ENCODE measurements at places on chromosomes 7 and 10. TPM values are rescaled to one million over a fixed set of nuclear protein-coding genes. Genes with fewer than 3 reads are reported as not detected.

The NKX2-3 gene
- total RNA-seq = not detected

The MAGI2 gene
- 0.12 TPM for total RNA-seq

The ZNF655 gene
- 52.0 TPM for total RNA-seq

- DNase-seq = peak; percentile 51
Measured at GRCh38 chr10:29119374-29119773, 169.5 kb upstream of the LYZL1 start.

The PKD1L1 gene
- total RNA-seq = 0.16 TPM

DNA sequence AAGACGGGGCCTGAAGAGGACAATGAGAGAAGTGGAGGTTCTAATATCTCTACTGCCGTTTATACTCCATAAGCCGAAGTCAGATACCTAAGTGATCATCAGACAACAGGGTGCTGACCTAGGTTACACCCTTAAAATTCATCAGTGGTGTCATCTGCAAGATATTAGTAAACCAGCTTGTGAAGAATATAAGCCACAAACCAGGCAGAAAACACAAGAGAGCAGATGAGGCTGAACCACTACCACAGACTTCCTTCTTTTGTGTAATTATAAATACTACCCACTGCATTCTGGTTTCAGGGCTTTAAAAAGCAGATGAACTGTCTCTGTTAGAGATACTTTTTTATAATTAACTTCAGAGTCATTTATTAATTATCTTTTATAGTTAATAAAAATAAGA, 69.0 kb upstream of the LRRC17 start:
- DNase-seq = no peak

DNA sequence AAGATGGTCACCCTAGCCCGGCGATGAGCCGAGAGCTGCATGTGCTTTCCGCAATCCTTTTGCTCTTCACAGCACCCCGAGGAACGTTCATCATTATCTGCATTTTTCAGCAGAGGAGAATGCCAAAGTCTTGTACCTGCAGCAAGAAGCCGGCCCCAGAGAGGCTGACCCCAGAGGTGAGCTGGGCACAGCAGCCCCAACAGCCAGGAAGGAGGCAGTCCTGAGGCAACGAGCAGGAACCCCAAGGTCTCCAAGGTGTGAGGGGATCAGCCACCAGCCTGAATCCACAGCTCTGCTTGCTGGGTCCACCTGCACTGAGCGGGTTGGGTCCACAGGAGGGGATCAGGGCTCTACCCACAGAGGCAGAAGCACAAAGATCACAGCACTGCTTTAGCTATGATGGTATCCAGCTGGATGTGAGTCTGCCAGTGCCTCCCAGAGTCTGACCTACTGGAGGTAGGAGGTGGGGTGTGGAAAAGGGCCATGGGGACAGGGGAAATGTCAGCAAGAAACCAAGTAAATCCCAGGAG, 16.8 kb upstream of the GDF10 start:
- DNase-seq = no peak

The MYH16 gene
- not detected for total RNA-seq

- DNase-seq = no peak
Measured at GRCh38 chr7:157271991-157272324, 64.8 kb upstream of the DNAJB6 start.

The MRPS24 gene
- total RNA-seq = 121 TPM

- no peak for DNase-seq
Measured at GRCh38 chr7:4184653-4185052, 497.4 kb upstream of the FOXK1 start.

- DNase-seq = no peak
Measured at GRCh38 chr10:69465457-69466157, 14.3 kb downstream of the TSPAN15 start.

GRCh38 chr10:11719496-11720259, 22.5 kb upstream of the ECHDC3 start:
- DNase-seq = no peak

DNA sequence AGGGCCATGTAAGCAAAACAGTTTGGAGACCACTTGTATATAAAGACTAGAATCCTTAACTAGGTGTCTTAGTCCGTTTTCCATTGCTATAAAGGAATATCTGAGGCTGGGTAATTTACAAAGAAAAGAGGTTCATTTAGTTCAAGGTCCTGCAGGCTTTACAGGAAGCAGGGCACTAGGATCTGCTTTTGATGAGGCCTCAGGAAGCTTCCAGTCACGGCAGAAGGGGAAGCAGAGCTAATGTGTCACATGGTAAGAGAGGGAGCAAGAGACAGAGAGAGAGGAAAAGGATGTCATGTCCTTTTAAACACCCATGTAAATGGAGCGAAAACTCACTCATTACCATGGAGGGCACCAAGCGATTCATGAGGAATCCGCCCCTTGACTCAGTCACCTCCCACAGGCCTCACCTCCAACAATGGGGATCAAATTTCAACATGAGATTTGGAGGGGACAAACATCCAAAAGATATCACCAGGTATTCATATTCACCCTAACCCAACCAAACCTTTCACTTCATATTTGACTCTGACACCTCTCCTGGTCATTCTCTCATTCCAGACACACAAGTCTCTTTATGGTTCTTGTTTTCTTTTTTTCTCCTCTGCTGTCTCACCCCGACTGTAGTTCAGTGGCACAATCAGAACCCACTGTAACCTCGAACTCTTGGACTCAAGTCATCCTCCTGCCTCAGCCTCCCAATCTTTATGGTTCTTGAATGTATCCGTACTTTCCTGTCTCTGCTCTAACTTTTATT, 30.1 kb upstream of the ASAH2 start:
- DNase-seq = no peak

DNA sequence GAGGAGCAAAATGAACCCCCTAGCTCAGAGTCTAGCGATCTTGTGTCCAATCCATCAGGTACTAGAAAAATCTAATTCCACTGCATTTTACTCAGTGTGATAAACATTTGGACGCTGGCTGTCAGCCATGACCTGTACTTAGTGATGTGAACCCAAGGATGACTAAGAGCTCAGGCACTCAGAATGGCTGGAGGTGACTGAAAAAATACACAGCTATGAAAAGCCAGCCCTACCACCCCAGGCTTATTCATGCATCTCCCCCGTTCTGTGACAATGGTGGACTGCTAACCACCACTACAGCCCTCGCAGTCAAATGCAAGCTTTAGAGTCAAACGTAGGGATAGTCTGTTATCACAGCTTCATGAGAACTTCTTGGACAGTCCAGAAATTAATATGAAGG, 14.9 kb downstream of the AFAP1L2 start:
- DNase-seq = no peak

GRCh38 chr7:30722671-30723070, 29.3 kb upstream of the INMT start:
- DNase-seq = no peak

The SFTPA1 gene
- not detected for total RNA-seq

The WEE2 gene
- total RNA-seq = not detected

The TLX1 gene
- total RNA-seq = not detected

DNA sequence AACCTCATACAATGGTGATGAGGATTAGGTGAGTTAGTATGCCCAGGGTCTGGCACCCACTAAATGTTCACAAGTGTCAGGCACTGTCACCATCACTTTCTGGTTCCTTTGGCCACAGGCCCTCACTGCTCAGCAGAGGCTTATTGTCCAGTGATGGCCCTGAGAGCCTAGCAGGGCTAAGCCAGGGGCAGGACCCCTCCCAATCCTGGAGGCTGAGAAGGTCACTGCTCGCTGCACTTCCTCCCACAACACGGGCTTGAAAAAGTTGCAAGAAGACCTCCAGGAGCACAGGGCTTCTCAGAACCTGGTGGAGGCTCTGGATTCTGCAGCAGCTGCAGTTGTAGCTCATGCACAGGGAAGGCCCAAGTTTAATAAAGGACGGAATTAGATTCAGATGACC, 48.1 kb downstream of the DRGX start:
- DNase-seq = no peak

GRCh38 chr10:89738551-89739209, 37.3 kb downstream of the KIF20B start:
- no peak for DNase-seq

GRCh38 chr7:96612034-96612433, 97.6 kb downstream of the SEM1 start:
- DNase-seq = no peak

DNA sequence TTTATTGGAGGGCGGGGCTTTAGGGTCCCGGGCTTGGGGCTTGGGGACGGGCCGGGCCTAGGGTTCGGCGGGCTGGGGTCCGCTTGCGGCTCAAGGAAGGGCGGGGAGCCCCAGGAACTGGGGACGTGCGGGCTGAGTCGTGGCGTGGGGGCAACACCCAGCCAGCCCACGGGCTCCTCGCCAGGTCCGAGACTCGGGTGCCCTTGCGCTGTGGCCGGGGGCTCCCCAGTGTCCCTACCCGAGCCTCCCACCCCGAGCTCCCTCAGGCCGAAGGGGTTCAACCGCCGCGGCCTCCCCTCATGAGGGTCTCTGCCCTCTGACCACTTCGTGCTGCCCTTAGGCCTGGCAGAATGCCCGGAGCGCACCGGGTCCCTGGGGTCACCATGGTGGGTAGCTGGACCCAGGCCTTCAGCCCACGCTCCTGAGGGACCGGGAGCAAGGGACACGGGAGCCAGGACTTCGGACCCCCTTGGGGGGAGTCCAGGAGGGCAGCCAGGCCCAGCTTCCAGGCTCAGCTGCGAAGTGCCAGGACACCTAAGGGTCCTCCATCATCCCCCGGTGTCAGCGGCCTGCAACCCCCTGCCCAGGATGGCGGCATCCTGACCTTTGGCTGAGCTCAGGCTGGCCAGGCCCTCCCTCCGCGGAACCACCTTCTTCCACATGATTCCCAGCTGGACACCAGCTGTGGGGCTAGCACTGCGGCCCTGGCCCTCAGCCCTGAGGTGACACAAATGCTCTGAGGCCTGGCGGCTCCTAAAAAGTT, 524 bp upstream of the FUOM start:
- DNase-seq = no peak

The MCU gene
- total RNA-seq = 16.0 TPM

DNA sequence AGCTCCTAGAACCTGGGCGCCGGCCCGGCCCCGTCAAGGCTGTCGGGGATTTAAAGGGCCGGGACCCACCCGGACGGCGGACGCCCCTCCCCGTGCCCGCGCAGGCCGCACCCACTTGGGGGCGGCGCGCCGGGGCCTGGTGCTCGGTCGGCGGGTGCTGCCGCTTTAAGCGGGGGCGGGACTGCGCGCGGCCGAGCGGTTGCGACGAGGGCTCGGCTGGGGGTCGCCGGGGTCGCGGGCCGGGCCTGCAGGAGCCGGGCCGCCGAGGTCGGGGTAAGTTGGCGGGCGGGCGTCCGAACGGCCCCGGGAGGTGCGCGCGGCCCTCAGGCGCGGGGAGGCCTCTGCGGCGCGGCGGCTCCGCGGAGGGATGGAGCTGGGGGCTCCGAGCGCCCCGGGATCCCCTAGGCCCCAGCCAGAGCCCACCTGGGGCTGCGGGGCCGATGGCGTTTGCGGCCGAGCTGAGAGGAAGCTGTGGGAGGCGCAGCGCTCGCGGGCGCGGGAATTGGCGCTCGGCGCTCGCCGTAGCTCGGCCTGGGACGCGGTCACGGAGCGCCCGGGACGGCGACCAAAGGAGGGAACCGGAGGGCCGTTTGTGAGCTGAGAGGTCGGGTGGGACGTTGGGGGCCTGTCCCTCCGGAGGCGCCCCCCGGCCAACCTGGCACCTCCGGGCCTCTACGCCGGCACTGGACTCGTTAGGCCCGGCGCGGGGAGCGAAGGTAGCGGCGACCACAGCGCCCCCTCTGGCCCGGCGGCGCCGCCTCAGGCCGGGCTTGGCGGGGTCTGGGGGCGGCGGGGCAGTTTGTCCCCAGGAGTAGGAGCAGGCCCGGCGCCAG, at the start of gene TRRAP:
Gene TRRAP (plus strand): TSS at position 168 of the 833 bp plus-strand sequence. CDS start 2,619 bp downstream, outside the sequence.
- DNase-seq = peak; percentile 88

GRCh38 chr10:80168162-80168511, 35.6 kb downstream of the PLAC9 start:
- DNase-seq = no peak

- no peak for DNase-seq
Measured at GRCh38 chr7:1674161-1675035, 4.3 kb downstream of the ELFN1 start.

The NUTM2B gene
- 0.30 TPM for total RNA-seq

Measured in activated CD4-positive, alpha-beta T cell treated with anti-CD3 and anti-CD28 coated beads for 36 hours (primary cell).